ENCODE measurements at places on chromosomes 5 and 9. TPM values are rescaled to one million over a fixed set of nuclear protein-coding genes. Genes with fewer than 3 reads are reported as not detected.

Gene SLC6A18
- total RNA-seq: not detected

Gene ASS1
- total RNA-seq: 59.4 TPM

Gene GNA14
- 2.4 TPM for total RNA-seq

DNA sequence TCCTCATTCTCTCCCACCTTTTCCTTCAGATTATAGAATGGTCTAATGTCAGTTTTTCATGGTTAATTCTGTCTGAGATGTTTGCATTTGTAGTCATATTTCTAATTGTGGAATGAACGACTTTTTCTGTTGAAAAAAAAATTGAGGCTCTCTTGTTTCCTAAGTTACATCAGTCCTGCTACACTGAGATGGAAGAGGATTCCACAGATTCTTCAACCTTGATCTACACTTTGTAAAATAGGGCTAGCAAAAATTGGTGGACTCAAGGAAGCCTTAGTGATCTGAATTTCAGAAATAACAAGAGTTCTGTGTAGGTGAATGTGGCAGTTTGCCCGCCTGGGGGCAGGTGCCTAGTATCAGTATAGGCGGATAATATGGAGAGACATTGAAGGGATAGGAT, 51.9 kb downstream of the ERBIN start:
- DNase-seq: no peak

All from prostate gland (tissue), 2 donors.